ENCODE measurements at places on chromosomes 2 and 18.

DNA sequence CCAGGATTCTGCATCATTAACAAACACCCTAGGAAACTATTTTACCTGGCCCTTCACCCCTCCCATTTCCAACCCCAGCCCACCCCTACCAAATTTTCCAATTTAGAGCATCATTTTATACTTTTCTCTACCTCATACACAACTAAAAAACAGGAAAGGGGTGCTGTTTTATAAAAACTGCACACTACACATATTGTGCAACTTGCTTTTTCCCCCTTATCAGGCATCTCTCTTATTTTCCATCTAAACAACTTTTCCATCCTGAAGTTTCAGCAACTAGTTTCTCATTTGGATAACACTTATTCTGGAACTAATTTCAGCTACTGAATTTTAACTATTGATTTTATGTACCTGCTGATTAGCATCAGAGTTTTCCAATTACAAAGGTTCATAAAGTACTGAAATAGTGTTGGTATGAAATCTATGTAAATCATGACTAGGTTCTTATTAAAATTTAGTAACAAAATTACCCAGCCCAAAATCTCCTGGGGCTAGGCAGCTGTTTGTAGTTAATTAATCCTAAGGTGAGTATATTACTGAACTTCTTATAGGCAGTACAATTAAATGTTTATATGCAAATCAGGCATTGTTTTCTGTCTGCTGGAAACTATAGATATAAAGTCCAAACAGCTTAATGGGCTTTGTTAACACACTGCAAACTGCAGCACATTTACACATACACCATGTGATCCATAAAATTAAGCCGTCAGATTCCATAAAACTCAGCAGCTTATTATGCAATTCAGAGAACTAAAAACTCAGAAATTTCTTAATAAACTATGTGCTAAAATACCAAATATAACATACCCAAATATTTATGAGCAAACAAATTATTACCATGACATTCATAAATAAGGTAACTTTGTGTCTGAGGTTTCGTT, 7.9 kb downstream of the SF3B1 start:
- no peak for DNase-seq

- no peak for DNase-seq
Observed at GRCh38 chr2:181774685-181775084, 94.4 kb upstream of the NEUROD1 start.

GRCh38 chr18:40056079-40056692, 1898.8 kb upstream of the PIK3C3 start:
- peak; percentile 15 for DNase-seq

DNA sequence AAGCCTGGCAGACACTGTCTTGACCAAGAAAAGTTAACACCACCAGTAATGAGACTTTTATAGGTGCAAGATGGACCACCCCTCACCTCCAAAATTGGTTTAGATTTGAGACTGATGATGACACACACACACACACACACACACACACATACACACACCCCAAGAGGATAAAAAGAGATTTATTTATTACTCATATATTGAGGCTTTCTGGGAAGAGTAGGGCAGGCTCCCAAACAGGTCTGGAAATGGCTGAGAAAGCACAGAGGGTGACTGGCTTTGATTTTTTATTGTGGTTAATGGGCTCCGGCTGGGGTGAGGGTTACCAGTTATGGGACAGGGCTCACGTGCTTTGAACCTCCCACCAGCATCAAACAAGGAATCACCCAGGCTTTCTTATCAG, 54.2 kb upstream of the ADAM23 start:
- no peak for DNase-seq

DNA sequence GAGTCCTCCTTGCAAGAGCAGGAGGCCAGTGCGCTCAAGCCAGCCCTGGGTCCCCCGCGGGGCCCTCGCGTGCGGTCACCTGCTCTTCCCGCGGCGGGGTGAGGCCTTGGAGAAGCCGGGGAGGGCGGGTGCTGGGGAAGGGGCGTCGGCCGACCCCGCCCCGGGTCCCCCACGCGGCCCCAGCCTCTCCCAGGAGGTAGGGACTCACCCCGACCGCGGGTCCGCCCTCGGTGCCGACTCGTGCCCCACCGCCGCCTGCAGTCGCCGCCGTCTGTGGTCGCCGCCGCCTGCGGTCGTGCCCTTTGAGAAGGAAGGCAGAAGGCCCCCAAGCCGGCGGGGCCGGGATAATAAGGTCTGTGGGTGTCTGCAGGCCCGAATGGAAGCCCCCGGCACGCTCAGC, 32.7 kb downstream of the SERPINB8 start:
- DNase-seq = no peak

GRCh38 chr2:138086576-138086975, 122.3 kb downstream of the HNMT start:
- DNase-seq = no peak

- DNase-seq = no peak
Observed at GRCh38 chr2:201858281-201859184, 52.2 kb downstream of the CDK15 start.

DNA sequence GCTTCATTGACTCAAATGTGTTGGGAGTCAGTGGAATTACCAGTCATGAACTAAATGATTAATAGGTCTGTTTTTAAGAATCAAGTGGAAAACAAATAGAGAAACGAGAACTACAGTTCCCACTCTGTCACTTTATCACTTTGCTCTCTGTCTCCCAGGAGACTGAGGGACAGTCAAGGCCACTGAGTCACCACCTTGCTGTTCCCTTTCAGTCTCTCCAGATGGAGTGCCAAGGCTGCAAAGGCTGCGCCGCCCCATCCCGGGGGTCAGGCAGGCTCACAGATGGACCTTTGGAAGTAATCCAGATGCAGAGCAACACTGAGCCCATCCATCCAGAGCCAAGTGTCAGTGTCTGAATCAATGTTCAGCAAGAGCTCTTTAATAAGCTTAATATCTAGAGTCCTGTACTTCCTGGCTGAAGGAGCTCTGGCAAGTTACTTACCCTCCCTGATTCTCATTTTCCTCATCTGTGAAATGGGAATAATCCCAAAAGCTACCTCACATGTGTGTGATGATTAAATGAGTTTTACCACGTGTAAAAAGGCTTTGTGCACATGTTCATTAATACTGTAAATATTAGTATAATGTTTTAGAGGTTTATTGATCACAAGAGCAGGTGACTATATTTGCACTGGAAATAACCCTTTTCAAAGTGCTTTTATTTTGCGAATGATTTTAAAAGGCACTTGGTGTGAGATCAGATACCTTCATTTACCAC, 43.0 kb upstream of the EFEMP1 start:
- peak; percentile 53 for DNase-seq

DNA sequence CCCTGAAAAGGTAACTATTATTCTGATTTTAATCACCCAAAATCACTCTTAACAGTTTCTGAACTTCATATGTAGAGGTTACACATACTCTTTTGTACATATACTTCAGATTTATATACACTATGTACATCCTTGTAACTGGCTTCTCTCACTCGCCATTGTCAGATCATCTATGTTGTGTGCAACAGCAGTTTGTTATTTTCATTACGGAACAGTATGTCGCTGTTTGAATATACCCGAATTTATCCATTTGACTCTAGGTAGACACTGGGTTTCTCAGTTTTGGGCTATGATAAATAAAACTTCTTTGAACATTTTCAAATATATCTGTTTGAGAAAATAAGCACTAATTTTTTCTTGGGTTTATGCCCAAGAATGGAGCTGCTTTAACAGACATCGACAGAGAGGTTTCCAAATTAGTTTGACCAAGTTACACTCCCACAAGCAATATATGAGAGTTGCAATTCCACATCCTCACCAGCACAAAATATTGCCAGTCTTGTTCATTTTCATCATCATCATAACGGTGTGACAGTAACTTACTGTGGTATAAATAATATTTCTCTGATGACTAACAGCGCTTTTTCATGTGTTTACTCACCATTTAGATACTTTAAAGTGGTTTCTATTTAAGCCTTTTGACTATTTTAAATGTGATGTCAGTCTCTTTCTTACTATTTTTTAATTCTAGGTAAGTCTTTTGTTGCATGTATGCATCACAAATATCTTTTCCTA, 80.9 kb downstream of the SMC6 start:
- DNase-seq = no peak

DNA sequence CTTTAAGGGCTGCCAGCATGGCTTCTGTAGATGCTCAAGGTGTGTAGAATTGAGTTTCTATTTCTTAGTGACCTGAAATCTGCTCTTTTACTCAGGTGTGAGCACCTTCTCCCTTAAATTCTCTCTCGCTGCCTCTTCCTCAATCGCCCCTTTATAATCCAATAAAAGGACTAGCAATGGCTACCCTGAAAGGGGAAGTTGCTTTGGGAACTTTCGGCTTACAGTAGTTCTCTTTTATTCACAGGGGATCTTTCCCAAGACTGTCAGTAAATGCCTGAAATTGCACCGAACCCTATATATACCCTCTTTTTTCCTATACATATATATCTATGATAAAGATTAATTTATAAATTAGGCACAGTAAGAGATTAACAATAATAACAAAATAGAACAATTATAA, 121.8 kb downstream of the ACTR3 start:
- no peak for DNase-seq

GRCh38 chr2:21772624-21773023, 648.9 kb downstream of the TDRD15 start:
- no peak for DNase-seq

DNA sequence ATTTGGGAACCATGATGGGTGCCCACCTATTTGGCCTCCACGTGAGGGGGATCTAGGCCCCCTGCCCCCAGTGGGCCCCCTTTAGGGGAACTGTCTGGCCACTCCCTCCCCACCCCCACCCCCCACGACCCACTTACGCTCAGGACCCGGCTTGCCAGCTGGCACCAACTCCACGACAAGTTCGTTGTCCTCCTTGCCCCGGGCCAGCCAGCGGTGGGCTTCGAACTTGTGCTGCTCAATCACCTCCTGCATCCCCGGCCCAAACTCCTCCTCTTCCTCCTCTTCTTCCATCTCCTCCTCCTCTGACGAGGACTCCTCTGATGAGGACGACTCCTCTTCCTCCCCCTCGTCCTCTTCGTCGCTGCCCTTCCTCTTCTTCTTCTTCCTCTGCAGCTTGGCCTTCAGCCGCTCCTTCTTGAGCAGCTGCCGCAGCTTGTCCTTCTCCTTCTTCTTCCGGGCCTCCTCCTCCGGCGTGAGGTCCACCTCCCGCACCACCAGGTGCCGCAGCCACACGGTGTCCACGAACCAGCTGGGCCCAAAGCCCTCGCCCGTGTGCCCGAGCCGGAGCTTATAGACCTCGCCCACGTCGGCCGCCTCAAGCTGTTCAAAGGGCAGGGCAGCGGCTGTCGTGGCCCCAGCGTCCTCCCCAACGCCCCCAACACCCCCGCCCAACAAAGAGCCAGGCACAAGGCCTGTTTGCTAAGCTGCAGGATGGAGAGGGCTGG, 96.9 kb downstream of the LOXHD1 start:
- no peak for DNase-seq

DNA sequence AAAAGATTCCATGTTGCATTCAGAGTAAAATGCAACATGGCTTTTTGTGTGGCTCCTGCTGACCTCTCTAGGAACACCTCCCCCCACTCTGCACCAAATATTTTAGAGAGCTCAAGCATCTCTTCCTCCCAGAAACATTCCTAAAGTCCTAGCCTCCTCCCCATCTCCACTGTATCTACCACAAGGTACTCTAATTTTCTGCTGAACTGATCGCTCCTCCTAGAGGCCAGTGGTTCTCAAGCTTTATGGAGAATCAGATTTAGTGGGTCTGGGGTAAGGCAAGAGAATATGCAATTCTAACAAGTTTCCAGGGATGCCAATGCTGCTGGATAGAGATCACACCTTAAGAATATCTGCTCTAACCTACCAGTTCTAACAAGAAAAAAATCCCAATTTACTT, 89.5 kb upstream of the HNRNPA3 start:
- DNase-seq = no peak

GRCh38 chr18:73880387-73880786, 267.2 kb downstream of the FBXO15 start:
- DNase-seq = no peak

- DNase-seq = no peak
Observed at GRCh38 chr2:104932243-104932642, 78.3 kb downstream of the POU3F3 start.

DNA sequence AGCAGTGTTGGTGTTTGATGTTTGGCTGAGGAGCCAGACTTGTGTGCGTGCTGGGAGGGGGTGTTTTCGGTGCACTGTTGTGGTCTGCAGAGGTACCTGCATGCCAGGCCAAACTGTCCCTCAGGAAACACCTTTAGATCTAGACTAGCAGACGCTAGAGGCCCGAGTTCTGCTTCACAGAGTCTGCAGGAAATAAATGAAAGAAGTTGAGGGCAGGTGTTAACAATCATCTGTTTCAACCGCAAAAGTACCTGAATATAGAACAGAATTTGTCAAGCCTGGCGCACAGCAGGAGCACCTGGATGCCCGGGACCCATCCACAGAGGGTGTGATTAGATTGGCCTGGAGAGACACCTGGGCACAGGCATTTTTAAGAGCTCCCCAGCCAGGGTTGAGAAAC, 40.5 kb upstream of the REL start:
- DNase-seq = no peak

DNA sequence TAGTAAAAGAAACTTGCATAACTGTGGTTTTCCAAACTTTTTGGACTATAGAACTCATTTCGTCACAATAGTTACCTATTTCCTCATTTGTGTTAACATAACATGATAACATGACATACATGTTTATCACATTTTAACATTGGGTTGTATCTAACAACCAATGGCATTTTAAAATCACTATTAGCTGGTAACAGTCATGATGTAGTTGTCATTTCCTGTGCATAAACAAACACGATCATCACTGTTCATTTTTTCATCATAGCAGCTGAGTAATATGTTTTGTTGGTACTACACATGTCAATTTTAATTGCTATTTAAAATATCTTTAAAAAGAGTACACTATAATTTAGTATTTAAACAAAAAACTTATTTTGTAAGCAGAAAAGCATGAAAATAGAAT, 402.4 kb downstream of the SATB2 start:
- DNase-seq = no peak

DNA sequence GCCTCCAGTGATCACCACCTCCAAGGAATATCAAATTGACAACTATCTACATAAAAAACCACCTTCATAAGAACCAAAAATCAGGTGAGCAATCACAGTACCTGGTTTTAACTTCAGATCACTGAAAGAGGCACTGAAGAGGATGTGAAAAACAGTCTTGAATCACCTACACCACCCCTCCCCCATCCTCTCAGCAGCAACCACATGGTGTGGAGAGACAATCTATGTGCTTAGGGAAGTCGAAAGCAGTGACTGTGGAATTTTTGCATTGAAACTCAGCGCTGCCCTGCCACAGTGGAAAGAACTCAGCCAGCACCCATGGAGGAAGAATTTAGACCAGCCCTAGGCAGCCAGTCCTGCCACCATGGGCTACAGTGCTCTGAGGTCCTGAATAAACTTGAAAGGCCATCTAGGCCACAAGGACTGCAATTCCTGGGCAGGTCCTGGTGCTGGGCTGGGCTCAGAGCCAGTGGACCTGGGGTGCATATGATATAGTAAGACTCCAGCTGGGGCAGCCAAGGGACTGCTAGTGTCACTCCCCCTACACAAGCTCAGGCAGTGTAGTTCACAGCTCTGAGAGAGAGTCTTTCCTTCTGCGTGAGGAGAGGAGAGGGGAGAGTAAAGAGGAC, 75.6 kb downstream of the ATL2 start:
- no peak for DNase-seq

DNA sequence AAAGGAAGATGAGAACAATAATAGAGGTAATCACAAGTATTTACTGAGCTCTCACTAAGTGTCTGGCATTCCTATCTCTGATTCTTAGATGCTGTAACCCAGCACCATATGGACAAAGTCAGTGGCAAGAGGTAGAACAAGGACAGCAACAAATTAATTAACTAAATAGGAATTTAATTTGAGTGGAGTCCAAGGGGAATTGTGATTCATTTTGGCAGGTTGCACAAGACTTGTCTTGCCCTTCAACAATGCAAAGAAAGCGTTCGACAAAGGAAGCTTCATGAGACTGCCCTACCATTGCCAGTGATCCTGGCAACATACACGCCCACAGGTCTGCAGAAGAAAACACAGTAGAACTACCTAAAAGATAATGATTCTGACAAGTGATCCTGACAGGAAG, 221.6 kb downstream of the RBM43 start:
- DNase-seq = no peak
